ENCODE measurements at places on chromosomes 3 and 15. TPM values are rescaled to one million over a fixed set of nuclear protein-coding genes. Genes with fewer than 3 reads are reported as not detected.

Gene NR1I2
- 0.14 TPM for total RNA-seq

Gene WDR93
- 0.09 TPM for total RNA-seq

Gene MPI
- total RNA-seq: 36.1 TPM

Gene SKOR1
- 0.14 TPM for total RNA-seq

GRCh38 chr3:8576841-8577571 is 67.6 kb downstream of the SSUH2 start:
- no peak for DNase-seq

DNA sequence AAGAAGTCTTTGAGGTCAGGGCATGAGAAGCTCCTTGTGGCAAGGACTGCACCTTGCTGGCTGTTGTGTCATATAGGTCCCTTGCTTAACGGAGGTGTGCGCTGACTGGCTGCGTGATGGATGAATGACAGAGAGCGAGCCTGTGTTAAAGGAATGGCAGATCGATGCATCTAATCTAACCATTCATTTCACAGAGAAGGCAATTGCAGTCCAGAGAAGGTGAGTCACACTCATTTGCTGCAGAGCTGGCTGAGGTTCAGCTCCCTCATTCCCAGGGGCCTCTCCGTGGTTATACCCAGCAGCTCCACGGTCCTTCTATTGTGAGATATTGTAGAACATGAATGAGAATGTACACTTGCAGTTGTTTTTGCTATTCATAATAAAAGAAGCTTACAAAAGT is 289.3 kb downstream of the EPHB1 start:
- DNase-seq: no peak

DNA sequence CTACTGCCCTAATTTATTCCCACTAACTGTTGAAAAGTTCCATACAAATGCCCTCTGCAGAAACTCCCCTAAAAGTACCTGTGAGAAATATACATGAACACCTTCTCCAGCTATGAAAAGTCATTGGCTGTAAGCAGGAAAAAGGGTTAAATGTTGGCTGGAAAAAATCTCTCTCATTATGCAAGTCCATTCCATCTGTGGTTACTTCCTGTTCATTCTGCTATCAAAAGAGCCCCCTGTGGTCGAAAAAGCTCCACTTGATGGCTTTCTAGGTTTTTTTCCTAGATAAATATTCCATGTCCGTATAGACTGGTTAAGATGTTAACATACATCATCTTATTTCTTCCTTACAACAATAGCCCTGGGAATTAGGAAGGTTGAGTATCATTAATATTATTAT is 56.2 kb upstream of the AKAP13 start:
- DNase-seq: no peak

DNA sequence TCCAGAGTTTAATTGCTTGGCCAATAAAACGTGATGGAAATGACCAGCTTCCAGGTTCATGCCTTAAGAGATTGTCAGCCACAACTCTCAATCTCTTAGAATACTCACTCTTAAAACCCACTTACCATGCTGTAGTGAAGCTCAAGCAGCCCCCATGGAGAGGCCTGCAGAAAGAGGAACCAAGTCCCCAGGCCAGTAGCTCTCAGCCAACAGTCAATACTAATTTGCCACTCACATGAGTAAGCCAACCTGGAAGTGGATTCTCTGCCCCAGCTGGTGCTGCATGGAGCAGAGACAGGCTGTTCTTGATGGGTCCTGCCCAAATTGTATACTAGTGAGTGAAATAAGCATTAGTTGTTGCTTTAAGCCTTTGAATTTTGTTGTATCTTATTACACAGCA is 155.9 kb downstream of the OXSM start:
- DNase-seq: no peak

- no peak for DNase-seq
These were observed 20.9 kb upstream of the LDHAL6B start for GRCh38 chr15:59185725-59186124.

- no peak for DNase-seq
These were observed 70.9 kb upstream of the TGFBR2 start for GRCh38 chr3:30535525-30535924.

DNA sequence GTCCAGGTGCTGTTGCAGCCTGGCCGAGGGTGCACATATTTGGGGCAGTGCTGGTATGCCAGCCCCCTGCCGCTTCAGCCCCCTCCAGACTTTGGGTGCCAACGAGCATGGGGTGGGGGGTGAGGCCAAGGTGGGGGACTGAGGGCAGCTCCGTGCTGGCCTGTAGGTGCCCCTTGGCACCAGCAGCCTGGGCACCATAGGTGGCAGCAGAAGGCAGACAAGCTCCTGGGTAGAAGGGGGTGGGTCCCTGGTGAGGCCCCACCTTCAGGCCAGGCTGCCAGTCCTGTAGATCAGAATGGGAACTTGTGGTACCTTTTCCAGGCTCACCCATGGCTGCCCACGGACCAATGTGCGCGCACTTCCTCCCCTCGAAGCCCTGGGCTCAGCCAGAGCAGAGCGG is 16.1 kb upstream of the PLA2G4E start:
- no peak for DNase-seq

- no peak for DNase-seq
These were observed 21.4 kb upstream of the FSIP1 start for GRCh38 chr15:39804026-39804425.

DNA sequence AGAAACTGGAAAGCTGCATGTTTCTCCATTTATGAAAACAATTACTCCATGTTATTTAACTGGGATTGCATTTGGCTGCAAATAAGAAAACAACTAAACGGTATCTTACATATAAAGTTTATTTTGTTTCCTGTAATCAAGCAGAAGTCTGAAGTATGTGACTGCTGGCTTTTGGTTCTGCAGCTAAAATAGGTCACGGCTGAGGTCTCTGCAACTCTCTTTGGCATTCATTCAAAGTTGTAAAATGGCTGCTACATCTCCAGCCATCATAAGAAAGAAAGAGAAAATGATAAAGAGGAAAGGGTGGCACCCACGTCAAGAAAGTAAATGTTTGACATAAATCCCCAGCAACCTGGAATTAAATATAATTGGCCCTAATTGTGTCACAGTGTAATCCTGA is 406.1 kb downstream of the TBC1D5 start:
- no peak for DNase-seq
